ENCODE measurements at places on chromosomes 12 and 14.

- DNase-seq = no peak
These were observed 904 bp upstream of the FAM177A1 start for GRCh38 chr14:35044939-35045797.

GRCh38 chr12:53751336-53752191 lies at the start of gene CISTR:
CISTR (minus strand) TSS chr12:53751979.
- no peak for DNase-seq

- no peak for DNase-seq
These were observed 203.8 kb downstream of the RASSF9 start for GRCh38 chr12:85632390-85632789.

DNA sequence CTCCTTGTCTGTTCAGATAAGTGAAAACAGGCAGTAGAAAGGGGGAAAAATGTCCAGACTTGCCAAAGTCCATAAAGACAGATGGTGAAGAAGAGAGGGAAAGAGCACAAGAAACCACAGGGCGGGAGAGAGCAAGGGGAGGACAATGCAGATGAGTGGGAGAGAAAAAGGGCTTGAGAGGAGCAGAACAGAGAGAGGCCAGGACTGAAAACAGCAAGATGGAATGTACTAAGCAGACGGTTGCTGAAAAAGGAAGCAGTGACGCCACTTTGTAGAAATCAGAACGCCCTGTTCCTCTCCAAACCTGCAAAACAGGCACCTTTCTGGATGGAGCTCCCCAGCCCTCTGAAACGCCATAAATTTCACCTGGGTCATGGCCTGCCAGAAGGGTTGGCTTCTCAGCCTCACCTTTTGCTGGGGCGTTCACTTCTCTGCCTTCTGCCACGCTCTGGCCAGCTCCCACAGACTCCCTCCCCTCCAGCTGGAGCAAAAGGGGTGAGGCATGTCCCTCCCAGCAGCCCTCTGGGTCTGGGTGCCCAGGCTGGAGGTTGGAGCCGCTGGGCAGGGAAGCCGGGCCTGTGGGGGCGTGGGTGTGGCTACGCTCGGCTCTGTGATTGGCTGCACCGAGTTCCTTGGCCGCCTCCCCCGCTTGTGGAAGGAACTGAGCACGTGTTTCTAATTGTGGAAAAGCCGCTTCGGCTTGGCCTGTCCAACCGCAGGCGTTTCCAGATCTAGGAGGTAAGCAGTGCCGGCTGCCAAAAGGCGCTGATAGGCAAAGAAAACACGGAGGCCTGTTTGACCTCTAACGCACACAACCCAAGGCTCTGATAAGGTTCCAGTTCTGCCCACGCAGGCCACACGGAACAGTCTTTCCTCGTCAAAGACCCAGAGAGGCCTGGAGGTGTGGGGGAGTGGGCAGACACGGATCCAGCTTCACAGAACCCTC lies 29.3 kb downstream of the SLC7A8 start:
- no peak for DNase-seq

- DNase-seq = no peak
These were observed 48.5 kb downstream of the WDR20 start for GRCh38 chr14:102188187-102188586.

- no peak for DNase-seq
These were observed 14.9 kb downstream of the SCARB1 start for GRCh38 chr12:124848621-124849380.

GRCh38 chr12:18970603-18971002 lies 158.9 kb upstream of the PLEKHA5 start:
- no peak for DNase-seq

GRCh38 chr12:41304526-41304925 lies 116.4 kb downstream of the PDZRN4 start:
- no peak for DNase-seq

DNA sequence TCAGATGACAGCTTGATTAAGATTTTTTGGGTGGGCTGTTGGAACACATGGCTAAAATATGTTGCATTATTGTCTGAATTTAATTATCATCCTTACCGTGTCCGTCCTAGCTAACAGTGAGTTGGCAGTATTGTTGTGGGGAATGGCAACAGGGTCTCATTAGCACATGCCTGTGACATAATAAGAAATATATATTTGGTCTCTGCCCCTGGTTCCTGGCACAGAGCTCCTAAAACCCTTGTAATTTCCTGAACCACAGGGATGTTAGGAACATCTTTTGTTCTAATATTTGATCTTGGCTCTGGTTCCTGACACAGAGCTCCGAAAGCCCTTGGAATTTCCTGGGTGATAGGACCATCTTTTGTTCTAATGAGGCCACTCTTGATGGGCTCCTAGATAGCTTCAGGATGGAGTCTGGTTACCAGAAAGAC lies 76.0 kb downstream of the SYNE2 start:
- no peak for DNase-seq

Data from stimulated activated CD4-positive, alpha-beta T cell treated with anti-CD3 and anti-CD28 coated beads, Interleukin-12 subunit alpha, Interleukin-12 subunit beta, amount 100 ng/mL, for 48 hours (primary cell).